Dermis microvascular lymphatic vessel endothelial cell (primary cell): ENCODE measurements at places on chromosomes 2 and 18.
A peak's percentile ranks its signal among the peaks of the same experiment; 100 is the strongest.

- DNase-seq: peak; percentile 45
These were observed 15.3 kb upstream of the PTPN4 start for GRCh38 chr2:119744335-119744939.

GRCh38 chr2:171852366-171852888 lies 41.6 kb downstream of the SLC25A12 start:
- no peak for DNase-seq

DNA sequence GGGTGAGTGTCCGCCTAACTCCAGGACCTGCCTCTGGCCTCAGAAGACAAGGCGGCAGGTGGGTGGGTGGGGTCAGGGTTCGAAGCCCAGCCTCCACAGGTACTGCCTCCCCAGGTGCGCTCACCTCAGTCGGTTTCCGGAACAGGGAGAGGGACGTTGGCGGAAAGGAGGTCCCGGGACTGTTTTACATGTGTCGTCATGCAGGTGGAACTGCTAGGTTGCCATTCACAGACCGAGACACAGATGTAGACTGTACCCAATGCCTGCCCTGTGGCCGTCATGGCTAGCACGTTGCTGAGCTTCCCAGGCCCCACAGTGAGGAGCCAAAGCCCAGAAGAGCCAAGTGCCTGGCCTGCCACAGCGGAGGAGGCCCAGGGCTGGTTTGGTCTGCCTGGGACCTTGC lies 284.0 kb upstream of the HS6ST1 start:
- DNase-seq: no peak

GRCh38 chr2:159098921-159099411 lies 130.5 kb downstream of the TANC1 start:
- DNase-seq: peak; percentile 86

DNA sequence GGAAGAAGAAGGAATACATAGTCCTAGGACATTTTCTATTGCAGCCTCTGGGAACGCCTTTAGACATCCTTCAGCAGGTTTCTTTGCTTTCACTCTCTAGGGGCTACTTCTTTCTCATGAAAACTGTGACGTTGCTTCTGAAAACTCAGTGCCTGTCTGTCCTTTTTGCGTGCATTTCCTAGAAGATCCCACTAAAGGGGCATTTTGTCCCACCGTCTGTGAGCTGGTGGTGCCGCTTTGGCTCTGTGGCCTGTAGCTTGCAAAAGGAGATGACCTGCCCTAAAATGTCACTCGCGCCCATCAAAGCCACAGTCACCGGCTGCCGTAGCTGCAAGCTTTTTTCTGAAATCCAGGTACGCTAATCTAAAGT lies 579 bp downstream of the STAT4 start:
- DNase-seq: no peak

- DNase-seq: no peak
These were observed 432.3 kb downstream of the STK39 start for GRCh38 chr2:167814881-167815718.
